GM13977 (cell line): ENCODE measurements at places on chromosomes 6 and 20.

- DNase-seq, result no peak
Observed at GRCh38 chr20:50590348-50590664, 80.1 kb downstream of the PTPN1 start.

DNA sequence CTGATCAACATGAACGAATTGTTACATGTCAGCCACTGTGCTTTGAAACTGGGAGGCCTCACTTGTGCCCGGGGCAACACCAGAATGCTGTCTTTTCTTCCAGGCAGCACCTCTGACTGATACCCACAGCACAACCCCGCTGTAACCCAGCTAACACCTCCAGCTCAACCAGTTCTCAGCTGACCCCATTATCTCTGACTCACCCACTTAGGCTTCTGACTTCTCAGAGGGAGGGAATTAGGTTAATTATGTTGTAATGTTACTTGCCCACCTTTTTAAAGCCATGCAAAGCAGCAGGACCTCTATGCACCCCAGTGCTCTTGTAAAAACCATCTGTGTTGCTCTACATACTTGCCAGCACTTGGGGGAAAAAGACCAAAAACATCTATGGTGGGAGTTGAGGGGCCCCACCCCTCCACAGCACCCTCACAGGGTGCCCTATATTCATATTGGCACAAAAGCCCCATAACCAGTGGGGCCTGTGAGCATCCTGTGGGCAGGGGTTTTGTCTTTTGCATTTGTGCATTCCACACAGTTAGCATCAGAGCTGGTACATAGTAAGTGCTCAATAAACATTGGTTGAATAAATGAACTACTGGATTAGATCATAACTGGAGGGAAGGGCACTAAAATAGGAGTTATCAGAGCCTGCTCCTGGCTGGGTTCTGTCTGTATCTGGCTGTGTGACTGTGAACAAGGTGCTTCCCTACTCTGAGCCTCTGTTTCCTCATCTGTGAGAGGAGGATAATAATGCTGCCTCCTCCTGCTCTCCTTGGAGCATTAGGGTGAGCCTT is 22.3 kb downstream of the BNIP5 start:
- DNase-seq, result no peak

DNA sequence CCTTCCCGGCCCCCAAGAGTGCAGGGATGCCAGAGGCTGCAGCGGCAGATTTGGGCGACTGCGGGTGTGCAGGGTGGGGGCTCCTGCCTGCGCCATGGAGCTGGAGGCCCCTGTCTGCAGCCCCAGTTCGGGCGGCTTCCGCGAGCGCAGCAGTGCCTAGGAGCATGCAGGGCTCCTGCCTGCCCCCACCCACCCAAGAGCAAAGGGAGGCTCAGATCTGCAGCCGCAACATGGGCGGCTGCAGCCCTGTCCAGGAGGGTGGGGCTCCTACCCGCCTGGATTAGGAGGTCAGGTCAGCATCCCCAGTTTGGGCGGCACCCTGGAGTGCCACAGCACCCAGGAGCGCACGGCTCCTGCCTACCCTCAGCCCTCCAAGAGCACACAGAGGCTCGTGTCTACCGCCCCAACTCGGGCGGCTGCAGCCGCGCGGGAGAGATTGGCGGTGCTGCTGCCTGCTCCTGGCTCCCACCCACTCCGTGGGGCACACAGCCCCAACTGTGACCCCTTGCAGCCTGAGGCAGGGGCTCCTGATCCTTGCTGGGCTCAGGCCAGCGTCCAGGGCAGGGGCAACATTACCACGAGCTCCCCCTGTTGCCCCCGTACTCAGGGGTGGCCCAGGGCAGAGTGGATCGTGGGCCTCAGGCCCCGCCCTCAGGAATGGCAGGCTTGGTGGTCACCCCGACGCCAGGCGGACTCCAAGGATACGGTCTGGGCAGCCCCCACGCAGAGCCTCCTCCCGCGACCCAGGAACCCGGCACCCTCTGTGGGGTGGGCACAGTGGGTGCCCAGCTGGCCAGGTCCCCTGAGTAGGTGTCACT is 55.5 kb upstream of the UNC93A start:
- no peak for DNase-seq

DNA sequence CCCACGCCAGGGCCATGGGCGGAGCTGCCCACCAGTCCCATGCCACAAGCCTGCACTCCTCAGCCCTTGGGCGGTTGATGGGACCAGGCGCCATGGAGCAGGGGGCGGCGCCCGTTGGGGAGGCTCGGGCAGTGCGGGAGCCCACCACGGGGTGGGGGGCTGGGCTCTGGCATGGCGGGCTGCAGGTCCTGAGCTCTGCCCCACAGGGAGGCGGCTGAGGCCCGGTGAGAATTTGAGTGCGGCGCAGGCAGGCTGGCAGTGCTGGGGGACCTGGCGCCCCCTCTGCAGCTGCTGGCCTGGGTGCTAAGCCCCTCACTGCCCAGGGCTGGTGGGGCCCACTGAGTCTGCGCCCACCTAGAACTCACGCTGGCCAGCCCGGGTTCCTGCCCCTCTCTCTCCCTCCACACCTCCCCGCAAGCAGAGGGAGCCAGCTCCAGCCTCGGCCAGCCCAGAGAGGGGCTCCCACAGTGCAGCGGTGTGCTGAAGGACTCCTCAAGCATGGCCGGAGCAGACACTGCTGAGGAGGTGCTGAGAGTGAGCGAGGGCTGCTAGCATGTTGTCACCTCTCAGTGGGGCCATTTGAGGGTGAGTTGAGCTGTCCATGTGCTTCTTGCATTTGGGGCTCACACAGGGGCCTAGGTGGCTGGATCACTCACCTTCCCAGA is 4.0 kb downstream of the MRAP2 start:
- DNase-seq, result no peak
